ENCODE measurements at places on chromosomes 4 and X.

DNA sequence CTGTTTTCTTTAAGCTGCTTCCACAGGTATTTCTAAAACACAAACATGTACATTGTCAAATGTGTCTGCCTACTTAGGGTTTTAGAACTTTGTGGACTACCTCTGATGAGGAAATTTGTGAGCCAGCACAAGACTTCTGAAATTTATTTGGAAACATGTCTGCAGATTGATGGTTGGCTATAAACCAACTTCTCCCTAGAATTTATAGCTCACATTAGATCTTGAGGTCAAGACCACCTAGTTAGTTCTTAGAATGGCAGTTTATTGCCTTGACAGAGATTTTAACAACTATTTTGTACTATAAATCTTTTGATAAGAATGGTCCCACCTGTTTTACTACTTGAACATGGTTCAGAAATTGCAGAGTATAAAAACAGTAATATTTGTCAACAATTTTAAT lies 72.7 kb upstream of the AADAT start:
- no peak for DNase-seq

GRCh38 chr4:81398379-81398778 lies 73.3 kb downstream of the RASGEF1B start:
- DNase-seq, result no peak

- DNase-seq, result no peak
These were observed 9.8 kb upstream of the DCLK2 start for GRCh38 chr4:150068300-150068960.

DNA sequence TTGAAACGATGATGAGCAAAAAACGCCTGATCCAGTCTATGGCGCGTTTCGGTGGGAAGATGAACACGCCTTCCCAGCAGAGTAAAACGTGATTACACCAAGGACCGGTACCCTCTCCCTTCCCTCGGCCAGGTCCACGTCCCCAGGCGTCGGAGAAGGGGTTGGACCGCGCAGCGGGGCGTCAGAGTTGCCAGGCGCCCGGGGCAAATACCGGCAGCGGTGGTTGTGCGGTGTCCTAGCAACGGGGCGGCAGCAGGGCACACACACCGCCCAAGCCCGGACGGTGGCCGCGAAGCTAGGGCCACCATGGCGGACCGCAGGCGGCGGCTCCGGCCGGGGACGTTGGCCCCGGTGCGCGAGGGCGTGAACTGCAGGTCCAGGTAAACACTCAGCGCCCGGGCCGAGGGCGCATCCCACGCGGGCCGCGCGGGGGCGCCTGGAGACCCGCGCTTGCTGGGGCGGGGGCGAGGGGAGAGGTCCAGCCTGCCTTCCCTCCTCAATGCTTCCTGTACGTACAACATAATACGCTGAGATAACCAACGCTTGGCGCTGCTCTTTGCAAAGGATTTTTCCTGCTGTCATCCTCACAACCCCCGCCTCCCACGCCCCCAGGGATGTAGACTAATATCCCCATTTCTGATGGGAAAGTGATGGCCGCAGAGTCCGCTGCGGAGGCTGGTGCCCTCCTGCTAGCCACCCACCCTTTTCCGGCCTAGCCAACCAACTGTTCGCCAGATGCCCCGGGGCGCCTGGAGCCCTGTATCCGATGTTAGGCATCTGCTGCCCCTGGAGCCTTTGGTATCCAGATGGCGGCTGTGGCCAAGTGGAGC lies at the start of gene FAM47E:
Gene FAM47E, plus strand, starts transcription at position 281 of the 830 bp plus-strand sequence. Its CDS starts 26 bp downstream, at position 307.
- DNase-seq, result peak; percentile 4

- DNase-seq, result no peak
These were observed 287.6 kb downstream of the PAPSS1 start for GRCh38 chr4:107432451-107432850.

DNA sequence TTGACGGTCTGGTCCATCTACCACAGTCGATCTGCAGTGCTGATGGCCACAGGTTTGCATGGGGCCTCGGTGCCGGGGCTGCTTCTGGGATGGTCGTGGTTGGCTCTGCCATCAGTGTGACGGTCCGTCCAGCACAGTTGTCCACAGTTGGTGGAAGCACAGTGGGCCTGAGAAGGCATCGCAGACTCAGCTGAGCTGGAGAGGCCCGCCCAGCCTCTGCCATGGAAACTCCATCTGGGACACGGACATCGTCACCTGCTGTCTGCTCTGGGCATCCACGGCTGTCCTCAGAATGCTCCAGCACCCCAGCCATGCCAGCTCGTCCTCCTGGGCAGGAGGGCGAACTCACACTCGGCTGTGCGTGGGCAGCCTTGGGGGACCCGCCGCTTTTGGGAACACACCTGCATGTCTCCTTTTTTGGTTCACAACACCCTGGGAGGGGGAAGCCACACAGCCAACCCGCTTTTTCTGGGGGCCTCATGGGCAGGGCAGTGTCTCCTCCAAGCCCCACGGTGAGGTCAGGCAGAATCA lies 33.0 kb downstream of the ABLIM2 start:
- DNase-seq, result no peak

DNA sequence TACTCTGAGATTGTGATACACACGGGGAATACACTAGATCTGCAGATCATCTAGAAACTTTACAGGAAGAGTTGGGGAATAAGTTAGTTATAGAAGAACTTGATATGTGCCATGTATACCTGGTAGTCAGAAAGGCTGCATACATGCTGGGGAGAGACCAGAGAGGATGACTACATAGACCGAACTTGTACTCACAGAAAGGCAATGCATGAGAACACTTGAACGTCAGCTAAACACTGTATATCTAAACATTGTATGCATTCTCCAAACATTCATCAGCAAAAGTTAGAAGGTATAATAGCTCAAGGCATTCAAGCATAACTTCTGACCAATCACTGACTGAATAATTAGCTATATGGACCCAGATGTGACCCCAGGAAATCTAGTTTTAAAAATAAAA lies 78.0 kb upstream of the PDHA2 start:
- DNase-seq, result no peak
